ENCODE measurements at places on chromosomes 13 and 19.

GRCh38 chr13:91346850-91347201 is 661 bp upstream of the MIR17HG start:
- DNase-seq: no peak

GRCh38 chr13:49669735-49670309 is 21.5 kb downstream of the EBPL start:
- no peak for DNase-seq

DNA sequence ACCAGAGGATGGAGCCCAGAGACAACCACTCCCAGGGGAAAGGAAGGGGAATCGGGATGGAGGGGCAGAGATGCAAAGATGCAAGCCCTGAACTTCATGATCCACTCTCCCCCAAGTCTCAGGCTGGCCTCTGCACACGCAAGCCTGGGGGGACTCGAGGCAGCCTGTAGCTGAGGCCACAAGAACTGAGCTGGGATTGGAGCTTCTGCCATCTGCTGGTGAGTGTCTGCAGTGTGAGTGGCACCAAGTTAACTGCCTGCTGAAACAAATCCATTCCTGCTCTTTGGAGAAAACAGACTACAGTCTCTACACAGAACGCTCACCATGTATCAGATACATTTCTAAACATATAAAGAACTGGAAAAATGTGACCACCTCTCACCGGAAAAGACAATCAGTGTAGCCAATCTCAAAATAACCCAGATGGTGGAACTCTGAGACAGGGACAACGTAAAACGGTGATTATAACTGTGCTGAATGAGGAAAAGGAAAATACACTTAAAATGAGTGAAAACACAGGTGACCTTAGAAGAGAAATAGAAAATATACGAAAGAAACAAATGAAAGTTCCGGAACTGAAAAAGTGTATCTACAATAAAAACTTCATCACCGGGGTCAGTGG is 62.1 kb downstream of the KLF2 start:
- no peak for DNase-seq

- no peak for DNase-seq
These were observed 8.2 kb downstream of the ATP11A start for GRCh38 chr13:112697756-112698655.

DNA sequence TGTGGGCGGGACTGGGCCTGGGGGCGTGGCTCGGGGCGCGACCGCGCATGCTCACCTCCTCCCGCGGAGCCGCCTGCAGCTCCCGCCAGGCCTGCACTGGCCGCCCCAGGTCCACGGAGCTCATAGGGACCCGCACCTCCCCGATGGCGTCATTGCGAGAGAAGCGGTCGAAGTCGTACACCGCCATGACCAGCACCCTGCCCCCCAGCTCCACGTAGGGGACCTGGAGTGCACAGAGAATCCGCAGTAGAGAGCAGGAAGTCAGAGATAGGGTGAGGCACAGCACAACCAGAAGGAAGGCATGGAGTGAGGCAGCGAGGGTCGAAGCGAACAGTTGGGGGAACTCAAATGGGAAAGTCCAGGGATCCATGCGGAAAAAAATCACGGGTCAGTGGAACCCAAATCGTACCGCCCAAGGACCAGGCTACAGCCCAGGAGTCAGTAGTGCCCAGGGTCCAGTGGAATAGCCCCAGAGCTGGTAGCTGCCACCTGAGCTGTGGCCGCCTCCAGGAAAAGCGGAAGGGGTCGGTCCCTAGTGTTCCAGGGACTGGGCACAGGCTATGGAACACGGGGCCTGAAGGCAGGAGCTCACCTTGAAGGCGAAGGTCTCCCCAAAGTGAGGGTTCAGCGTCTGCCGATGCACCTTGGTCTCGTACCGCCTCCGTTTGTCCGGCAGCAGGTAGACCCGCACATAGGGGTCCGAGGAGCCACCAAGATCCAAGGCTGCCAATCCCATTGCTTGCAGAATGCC is 4.8 kb downstream of the SYT5 start:
- no peak for DNase-seq

- no peak for DNase-seq
These were observed 68.5 kb downstream of the TEX29 start for GRCh38 chr13:111388851-111389500.

- DNase-seq: no peak
These were observed 375.0 kb downstream of the PCDH9 start for GRCh38 chr13:66855131-66855530.

GRCh38 chr19:19672816-19673215 is 4.2 kb downstream of the ZNF101 start:
- DNase-seq: no peak

DNA sequence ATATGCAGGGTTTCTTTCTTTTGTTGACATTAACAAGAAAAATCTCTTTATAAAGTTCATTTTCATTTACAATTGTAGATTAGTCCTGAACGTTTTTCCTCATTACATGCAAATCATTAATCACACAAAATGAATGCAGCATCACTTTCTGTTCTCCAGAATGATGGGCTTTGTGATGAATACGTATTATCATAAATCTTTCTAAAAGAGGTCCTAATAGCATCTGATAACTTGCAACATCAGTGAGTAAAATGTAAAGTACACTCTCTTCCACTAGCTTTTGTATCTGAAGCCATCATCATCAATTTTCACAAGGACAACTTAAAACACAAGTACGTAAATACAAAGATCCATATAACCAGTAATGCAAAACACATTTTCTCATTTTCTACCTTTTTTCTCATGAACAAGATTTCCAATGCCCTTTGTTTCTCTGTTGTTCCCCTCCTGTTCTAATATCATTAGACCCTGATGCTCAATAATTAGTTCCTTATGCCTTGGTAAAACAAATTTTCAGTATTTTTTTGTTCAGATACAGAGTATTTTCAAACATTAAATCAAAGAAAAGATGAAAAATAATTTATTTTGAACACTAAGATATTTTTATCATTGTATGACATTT is 437.4 kb upstream of the MIR17HG start:
- DNase-seq: no peak

Data from NCI-H2081 treated with DMSO at 0.1 percent for 48 hours (cell line).